ENCODE measurements at places on chromosomes 3 and 15.

GRCh38 chr15:62469478-62469873 is 304.4 kb upstream of the C2CD4B start:
- DNase-seq, result no peak

DNA sequence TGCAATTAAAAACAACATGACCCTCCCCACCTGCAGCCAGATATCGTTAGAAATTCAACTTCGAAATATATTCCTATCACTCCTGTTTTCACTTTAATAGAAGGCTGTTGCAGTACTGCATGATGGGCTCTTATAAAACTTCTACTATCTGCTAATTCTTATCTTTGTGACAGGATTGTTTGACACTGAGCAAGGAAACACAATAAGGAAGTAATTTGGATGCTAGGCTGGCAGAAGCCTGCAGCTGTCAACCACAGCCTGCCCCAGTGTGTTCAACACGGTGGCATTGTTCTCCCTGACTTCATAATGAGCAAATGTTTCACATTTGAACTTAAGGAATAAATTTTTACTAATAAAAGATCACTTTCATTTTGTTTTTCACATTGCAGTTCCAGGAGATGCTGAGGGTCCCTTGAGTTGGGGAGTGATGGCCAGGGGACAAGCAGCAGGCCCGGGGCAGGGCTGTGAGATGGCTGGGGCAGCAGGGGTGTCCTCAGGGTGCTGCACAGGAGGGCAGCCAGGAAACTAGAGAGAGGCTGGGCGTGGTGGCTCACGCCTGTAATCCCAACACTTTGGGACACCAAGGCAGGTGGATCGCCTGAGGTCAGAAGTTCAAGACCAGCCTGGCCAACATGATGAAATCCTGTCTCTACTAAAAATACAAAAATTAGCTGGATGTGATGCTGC is 64.8 kb upstream of the SEC61A1 start:
- no peak for DNase-seq

DNA sequence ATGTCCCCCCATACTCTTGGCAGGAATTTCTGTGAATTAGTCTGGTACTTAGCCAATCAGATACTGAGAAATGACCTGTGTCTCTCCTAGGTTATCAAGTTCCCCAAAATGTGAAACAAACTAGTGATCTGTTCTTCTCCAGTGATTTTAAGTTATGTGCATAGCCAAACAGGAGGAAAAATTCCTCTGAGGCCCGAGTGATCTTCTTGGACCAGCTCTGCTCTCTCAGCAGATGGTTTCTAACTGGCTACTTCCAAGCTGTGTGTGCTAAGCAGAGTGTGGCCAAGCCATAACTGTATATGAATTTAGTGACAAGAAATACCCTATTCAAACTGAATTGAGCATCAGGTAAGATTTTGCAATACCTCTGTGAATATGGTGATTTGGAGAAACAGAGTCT is 89.5 kb downstream of the GREM1 start:
- no peak for DNase-seq

DNA sequence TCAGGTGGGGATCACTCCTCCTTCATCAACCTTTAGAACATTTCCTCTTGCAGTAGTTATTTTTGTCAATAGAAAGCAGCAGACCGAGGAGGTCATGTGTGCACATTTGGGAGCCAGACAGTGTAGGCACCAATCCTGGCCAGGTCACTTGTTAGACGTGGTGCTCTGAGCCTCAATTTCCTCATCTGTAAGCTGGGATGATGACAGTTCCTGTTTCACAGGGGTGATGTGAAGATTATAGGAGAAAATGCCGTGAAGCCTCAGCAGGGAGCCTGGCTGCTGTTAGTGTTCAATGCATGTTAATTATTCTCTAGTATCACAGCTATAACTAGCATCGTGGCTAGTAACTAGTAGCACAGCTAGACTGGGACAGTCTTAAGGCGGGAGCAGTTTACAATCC is 64.7 kb downstream of the ATP2B2 start:
- no peak for DNase-seq

Data from osteocyte (in vitro differentiated cells).